Forelimb muscle (tissue), 1 donor: ENCODE measurements at places on chromosomes 7 and 10. TPM values are rescaled to one million over a fixed set of nuclear protein-coding genes. Genes with fewer than 3 reads are reported as not detected.

Gene C10orf67
- 0.11 TPM for polyA plus RNA-seq

DNA sequence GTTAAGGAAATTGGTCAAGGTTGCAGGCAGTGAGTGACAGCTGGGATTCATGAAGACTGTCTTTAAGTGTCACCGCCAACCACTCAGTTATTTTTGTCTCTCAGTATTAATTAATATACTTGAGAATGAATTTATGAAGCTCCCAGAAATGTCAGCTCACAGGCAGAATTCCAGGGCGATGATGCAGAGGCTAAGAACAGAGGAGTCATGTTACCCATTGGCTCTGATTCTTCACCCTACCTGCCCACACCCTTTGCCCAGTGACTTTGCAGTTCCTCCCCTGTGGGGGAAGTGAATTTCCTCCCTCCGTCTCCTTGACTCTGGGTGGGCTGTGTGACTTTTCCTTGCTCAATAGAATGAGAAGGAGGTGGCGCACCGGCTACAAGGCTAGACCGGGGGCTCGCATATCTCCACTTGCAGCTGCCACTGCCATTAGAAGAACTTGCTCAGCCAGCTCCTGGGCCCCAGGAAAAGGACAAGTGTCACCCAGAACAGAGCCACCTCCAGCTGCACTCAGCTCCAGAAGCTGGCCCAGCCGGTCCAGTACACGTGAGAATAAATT lies 157.1 kb upstream of the PRKCQ start:
- DNase-seq: no peak

GRCh38 chr7:36984710-36985312 lies 260.5 kb upstream of the AOAH start:
- no peak for DNase-seq

GRCh38 chr7:31899356-31899927 lies 170.8 kb downstream of the PDE1C start:
- no peak for DNase-seq

- DNase-seq: no peak
Observed at GRCh38 chr10:54198051-54198450, 603.0 kb downstream of the PCDH15 start.

DNA sequence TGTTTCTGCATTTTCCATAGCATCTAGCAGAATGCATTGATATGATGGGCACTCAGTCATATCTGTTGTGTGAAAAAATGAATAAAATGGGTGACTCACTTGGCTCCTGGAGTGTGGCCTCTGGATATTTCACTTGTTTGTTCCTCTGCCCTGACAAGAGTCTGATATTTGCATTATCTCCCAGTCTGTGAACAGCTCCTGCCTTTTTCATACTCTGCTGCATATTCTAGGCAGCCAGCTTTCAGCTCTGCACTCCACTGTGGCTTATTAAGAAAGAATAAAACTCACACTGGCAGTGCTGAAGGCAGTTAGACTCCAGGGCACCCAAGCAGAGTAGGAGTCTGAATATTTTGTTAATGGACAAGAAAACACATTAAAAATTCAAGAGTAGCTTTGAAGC lies 623.9 kb downstream of the SORCS1 start:
- no peak for DNase-seq

DNA sequence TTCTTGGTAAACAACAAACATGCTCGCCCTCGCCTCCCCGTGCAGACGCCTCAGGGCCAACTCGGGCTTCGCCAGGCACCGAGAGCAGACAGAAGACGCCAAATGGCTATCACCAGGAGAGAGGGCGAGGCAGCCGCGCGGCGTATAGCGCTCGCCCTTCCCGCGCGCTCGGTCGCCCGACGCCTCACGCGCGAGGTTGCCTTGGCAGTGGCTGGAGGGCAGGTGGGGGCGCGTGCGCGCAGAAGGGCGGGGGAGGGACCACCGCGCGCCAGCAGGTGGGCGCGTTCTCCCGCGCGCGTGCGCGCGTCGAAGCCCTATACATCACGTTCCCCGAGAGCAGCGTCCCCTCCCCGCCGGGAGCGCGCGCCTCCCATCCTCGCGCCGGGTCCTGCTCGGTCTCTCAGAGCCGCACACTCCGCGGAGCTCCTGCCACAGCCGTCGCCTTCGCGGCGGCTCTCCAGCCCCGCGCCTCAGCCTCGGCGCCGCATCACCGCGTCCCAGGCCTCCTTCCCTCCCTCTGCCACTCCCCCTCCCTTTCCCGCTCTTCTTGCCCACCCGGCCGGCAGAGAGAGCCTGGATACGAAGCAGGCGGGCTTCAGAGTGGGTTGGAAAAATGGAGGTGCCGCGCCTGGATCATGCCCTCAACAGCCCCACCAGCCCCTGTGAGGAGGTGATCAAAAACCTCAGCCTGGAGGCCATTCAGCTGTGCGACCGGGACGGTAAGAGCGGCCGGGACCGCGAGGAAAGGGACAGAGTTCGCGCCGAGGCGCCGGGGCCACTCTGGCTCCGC lies at the start of gene PHYHIPL:
PHYHIPL (plus strand) TSS at position 403 of the 790 bp plus-strand sequence; CDS start at position 614, 211 bp downstream.
- DNase-seq: no peak

GRCh38 chr7:37382546-37383088 lies 66.0 kb downstream of the ELMO1 start:
- no peak for DNase-seq

GRCh38 chr7:131909151-131909768 lies 352.8 kb upstream of the PODXL start:
- DNase-seq: no peak

DNA sequence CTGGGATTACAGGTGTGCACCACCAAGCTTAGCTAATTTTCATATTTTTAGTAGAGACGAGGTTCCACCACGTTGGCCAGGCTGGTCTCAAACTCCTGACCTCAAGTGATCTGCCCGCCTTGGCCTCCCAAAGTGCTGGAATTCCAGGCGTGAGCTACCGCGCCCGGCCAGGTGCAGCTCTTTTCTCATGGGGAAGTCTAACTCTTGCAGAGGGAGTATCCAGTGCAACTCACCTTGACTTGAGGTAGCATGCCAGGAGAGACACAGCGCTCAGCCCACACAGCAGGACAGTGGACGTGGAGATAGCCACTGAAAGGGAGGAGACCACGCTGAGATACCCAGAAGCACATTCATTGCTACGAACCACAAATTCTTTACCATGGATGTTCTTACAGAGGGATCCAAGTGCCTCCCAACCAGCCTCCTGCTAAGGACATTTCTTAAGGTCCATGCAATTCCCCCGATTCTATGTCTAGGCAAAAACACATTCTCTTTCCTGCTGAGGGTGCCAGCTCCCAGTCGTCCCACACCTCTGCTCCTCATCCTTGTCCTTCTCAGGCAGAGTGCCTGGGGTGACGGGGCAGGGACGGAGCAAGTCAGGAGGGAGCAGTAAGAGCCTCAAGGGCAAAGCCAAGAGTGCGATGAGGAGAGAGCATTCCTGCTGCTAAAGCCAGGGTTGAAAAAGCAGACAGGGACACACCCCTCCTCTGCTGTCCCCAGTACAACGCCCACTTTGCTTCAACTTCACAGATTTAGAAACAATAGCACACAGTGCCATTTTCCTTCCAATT lies 21.0 kb downstream of the IL15RA start:
- DNase-seq: no peak

GRCh38 chr7:126398851-126399529 lies 853.8 kb downstream of the GRM8 start:
- DNase-seq: no peak

DNA sequence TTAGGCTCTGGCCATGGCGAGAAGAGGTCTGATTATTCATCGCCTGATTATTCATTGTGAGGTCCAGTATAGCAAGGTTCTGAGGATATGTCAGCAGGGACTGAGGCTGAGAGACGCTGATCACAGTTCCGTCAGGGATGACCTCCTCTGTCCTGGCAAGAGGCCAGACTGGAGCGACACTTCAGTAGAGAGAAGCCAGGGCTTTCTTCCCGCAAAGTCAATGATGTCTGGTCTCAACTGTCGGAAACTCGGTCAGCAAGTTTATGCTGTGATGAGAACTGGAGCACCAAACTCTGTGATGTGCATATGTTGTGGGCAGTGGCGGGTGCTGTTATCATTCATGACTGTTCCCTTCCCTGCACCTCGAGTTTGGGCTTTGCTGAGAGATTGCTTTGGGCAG lies 29.0 kb upstream of the GNA12 start:
- no peak for DNase-seq

- no peak for DNase-seq
Observed at GRCh38 chr10:34730726-34731125, 84.4 kb downstream of the PARD3 start.

- no peak for DNase-seq
Observed at GRCh38 chr10:14142606-14143250, 188.0 kb downstream of the FRMD4A start.

GRCh38 chr7:66247380-66248078 lies 42.4 kb downstream of the TPST1 start:
- DNase-seq: no peak

DNA sequence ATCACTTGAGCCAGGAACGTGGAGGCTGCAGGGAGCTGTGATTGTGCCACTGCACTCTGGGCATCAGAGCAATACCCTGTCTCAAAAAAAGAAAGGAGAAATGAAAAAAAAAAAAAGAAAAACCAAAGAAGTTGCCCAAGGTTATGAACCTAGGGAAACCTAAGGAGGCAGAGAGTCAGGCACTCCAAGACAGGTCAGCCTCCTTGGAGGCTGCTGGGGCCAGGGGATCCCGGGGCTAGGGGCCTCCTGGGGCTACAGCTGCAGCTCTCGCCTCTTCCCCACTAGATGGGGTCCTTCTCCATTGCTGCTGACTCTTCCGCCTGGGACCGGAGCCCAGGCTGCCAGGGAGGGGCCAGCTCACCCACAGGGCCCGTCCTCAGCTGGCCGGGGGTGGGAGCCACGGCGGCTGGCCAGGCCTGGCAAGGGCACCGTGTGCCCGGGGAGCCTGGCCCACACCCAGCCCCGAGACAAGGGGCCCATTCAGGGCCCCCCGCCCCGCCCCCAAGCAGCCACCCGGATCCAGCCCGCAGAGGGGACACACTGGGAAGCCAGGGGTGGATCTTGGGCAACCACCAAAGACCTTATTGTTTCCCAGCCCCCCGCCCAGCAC lies 1.7 kb upstream of the SPACDR start:
- no peak for DNase-seq
